Upper lobe of left lung (tissue), 6 donors: ENCODE measurements at places on chromosomes 13 and 19. TPM values are rescaled to one million over a fixed set of nuclear protein-coding genes. Genes with fewer than 3 reads are reported as not detected.

- no peaks in the 10 kb centered on the region for H3K27me3 ChIP-seq
- peaks cover 34% of the 10 kb centered on the region for H3K4me1 ChIP-seq
- peak overlapping the region; percentile 97 for H3K27ac ChIP-seq
These were observed 1.1 kb downstream of the FOXO1 start for GRCh38 chr13:40665126-40666044.

DNA sequence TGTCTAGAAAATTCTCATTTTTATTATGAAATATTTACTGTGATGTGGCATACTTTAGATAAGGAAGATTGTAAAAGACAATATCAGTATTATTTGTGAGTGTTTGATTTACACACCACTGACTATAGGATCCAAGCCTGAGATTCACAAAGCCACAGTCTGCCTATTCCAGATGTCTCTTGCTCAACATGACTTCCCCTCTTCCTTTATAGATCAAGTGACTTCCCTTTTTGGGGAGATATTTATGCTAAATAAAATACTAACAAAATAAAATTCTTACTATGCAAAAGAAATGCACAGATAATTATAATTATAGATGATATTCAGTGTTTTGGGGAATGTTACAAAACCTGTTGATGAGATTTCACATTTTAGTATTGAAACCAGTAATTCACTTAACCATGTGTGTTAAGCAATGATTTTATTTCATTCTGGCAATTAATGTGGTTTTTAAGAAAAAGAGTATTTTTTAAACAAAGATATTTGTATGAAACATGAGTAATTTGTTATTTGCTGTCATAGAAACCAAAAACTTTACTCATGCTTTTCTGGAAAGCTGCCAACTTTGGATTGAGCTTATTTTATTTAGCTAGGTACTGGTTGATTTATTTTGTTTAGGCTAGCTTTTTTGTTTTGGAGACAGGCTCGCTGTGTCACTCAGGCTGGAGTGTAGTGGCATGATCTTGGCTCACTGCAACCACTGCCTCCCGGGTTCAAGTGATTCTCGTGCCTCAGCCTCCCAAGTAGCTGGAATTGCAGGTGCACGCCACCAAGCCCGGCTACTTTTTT lies 13.7 kb upstream of the GPR183 start:
- H3K27ac ChIP-seq, result peak overlapping the region; percentile 38
- DNase-seq, result no peak
- H3K27me3 ChIP-seq, result no peaks in the 10 kb centered on the region
- H3K4me3 ChIP-seq, result no peak overlapping the region

SIGLECL1 gene
- not detected for total RNA-seq

- H3K27me3 ChIP-seq, result no peaks in the 10 kb centered on the region
- no peak overlapping the region for H3K4me3 ChIP-seq
- H3K4me1 ChIP-seq, result no peaks in the 10 kb centered on the region
- no peak overlapping the region for H3K27ac ChIP-seq
- no peak for DNase-seq
- no peaks in the 10 kb centered on the region for H3K36me3 ChIP-seq
These were observed 989.7 kb downstream of the EFNB2 start for GRCh38 chr13:105545811-105546210.

DNA sequence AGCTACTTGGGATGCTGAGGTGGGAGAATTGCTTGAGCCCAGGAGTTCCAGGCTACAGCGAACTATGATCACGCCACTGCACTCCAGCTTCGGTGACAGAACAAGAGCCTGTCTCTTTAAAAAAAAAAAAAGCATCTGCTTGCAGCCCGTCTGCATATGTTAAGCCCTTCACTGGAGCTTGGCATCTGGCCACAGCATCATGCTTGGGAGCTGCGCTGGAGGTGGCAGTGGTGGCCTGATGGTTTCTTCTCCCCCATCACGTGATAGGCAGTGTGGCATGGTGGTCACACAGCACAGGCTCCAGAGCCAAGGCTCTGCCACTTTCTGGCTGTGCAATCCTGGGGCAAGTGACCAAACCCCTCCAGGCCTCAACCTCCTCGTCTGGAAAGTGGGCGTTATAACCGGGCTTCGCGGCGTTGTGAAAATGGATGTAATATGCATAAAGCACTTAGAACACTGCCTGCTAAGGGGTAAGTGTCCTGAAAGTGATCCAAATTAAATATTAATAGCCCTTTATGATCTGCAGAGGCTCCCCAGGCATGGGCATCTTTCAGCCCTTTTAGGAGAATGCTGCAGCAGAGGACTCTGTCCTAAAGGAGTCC lies 24.4 kb downstream of the MARK4 start:
- no peaks in the 10 kb centered on the region for H3K27me3 ChIP-seq
- no peaks in the 10 kb centered on the region for H3K4me1 ChIP-seq
- H3K27ac ChIP-seq, result no peak overlapping the region
- H3K36me3 ChIP-seq, result peaks cover 77% of the 10 kb centered on the region
- H3K4me3 ChIP-seq, result no peak overlapping the region
- no peak for DNase-seq

AMH gene
- total RNA-seq, result 4.4 TPM

CGB2 gene
- not detected for total RNA-seq

DNA sequence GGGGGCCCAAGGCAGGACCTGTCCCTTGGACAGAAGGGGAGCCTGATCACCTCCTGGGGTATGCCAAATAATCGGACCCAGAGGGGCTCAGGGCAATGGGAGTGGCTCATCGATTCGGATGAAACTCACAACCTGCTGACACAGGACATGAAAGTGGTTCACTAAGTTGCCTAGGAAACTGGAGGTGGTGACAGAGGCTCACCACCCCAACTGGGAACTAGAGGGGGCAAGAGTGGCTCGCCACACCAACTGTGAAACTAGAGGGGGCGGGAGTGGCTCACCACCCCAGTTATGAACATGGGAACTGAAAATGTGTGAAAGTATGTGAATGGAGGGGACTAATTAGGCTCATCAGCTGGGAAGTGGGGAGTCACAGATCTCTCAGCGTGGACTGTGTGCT lies 46.3 kb upstream of the ZNF737 start:
- no peaks in the 10 kb centered on the region for H3K27me3 ChIP-seq
- no peak overlapping the region for H3K27ac ChIP-seq
- DNase-seq, result no peak
- H3K4me1 ChIP-seq, result no peaks in the 10 kb centered on the region
- peak overlapping the region; percentile 28 for H3K4me3 ChIP-seq

DNA sequence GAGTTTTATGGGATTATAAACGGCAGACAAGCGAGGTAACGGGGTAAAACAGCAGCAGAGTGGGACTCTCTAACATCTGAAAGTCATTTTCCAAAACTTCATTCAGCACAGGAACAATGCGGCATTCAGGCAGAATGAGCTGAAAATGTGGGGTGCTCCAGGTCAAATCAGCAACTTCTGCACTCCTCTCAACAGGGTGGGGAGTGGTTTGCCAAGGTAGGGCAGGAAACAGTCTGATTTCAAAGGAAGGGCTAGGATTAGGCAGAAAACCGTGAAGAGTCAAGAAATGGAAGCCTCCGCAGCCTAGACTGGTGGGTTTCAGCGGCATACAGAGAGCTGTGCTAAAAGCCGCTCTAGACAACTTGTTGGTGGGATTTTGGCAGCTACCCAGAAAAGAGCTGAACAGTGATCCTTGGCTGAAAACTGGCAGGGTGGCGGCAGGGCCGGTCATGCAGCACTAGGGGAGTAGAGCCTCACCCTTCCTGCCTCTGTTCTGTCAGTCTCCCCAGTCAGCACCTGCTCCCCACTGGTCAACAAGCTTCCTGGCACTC lies 154.2 kb upstream of the KLF12 start:
- H3K36me3 ChIP-seq, result no peaks in the 10 kb centered on the region
- peaks cover 11% of the 10 kb centered on the region for H3K4me1 ChIP-seq
- DNase-seq, result peak; percentile 8

RCBTB1 gene
- 17.2 TPM for total RNA-seq

DNA sequence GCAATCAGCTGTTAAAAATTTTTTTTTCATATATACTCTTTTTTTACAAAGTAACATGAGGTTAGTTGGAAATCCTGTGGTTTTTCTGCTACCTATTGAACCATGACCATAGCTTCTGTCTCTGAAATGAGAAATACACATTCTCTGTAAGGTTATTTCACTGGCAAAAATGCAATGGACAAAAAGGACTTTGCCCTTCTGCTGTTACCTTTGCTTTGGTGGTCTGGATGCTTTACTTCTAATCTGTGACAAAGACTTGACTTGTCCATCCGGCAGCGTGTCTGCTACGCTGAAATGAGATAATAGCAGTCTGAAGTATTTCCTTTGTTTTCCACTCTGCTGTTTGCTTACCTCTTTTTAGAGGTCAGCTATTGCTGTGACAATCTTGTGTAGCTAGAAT lies 412.8 kb downstream of the SLITRK6 start:
- no peak for DNase-seq
- H3K27ac ChIP-seq, result no peak overlapping the region
- no peaks in the 10 kb centered on the region for H3K27me3 ChIP-seq
- no peaks in the 10 kb centered on the region for H3K4me1 ChIP-seq

ZNF763 gene
- 3.9 TPM for total RNA-seq

GRCh38 chr13:82636119-82636518 lies 1246.2 kb downstream of the SLITRK1 start:
- no peak overlapping the region for H3K4me3 ChIP-seq
- H3K4me1 ChIP-seq, result no peaks in the 10 kb centered on the region
- no peaks in the 10 kb centered on the region for H3K27me3 ChIP-seq
- no peak for DNase-seq

DNA sequence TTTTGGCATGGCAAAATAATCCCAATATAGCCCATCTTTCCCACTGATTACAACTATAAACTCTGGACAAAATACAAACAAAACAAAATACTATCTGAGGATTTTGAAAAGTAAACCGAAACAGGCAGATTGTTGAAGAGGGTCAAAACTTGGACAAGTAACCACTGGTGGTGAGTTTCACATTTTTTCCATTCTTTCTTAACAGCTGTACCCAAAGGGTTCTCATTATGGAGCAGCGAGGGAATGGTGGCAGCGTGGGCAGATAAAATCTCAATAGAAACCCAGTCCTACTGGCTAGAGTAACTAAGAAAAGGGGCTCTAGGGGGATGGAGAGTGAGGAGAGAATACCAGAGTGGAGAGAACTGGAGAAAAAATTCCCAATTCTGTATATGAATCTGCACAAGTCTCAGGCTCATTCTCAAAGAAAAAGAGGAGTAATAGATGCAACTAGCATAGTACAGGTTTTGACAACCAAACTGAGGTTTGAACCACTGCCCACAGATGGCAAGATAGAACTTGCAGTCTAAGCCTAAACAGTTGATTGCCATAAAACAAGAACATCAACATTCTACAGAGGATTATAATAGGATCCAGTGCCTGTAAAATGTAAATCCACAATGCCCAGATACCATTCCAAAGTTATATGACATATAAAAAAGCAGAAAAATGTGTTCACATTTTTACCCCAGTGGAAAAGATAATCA lies 284.5 kb downstream of the KCNRG start:
- H3K36me3 ChIP-seq, result no peaks in the 10 kb centered on the region
- no peak for DNase-seq
- H3K27me3 ChIP-seq, result no peaks in the 10 kb centered on the region
- H3K27ac ChIP-seq, result no peak overlapping the region
- H3K4me3 ChIP-seq, result no peak overlapping the region

DNA sequence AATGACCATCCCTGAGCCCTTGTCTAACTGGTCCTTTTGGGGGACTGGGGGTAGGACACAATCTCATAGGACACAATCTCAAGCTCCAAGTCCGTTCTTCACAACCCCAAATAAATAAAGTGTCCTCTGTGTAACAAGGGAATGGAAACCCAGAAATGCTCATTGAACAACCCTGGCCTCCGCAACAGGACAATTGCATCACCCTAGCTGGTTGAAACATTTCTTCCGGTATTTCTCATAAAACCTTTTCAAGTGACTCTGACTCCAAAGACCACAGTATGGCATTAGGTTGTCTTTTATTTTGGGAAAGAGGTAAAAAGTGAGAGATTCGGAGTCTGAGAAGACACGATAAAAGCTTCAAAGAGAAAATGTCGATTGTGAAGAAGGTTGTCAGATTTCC lies 186.6 kb downstream of the ZNF536 start:
- no peaks in the 10 kb centered on the region for H3K27me3 ChIP-seq
- H3K4me3 ChIP-seq, result no peak overlapping the region
- DNase-seq, result no peak
- H3K36me3 ChIP-seq, result no peaks in the 10 kb centered on the region
- H3K4me1 ChIP-seq, result no peaks in the 10 kb centered on the region

DNA sequence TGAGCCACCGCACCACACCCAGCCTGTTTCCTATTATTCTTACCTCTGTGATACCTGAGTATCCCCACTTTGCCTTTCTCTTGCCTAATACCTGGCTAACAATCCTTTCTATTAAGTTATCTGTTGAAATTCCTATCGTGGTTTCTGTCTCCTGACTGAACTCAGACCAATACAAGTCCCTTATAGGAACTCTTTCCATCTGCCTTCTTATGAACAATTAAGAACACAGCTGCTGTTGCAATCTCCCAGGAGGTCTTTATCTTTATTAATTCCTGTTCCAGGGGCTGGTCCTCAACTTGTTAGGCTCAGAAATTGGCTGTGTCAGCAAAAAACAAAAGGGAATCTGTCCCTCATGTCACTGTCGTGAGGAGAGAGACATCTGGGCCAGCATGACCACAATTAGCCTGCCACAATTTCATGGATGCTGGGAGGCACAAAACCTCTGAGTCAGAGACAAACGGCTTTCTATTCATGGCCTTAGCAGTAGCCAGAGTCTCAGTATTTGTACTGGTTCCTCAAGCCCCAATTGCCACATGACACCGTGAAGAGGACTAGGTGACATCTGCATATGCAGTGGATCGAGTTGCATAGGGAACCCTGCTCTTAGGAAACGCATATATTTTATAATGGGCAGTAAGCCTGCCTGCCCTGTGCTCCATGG lies 58.2 kb downstream of the NUFIP1 start:
- H3K36me3 ChIP-seq, result no peaks in the 10 kb centered on the region
- no peak for DNase-seq
- H3K27me3 ChIP-seq, result no peaks in the 10 kb centered on the region
- H3K27ac ChIP-seq, result no peak overlapping the region

- peaks cover 3% of the 10 kb centered on the region for H3K27me3 ChIP-seq
- H3K4me3 ChIP-seq, result no peak overlapping the region
- no peak for DNase-seq
- peaks cover 12% of the 10 kb centered on the region for H3K4me1 ChIP-seq
These were observed 1.8 kb downstream of the DPF1 start for GRCh38 chr19:38221919-38222830.

RNF17 gene
- 0.27 TPM for total RNA-seq

PLK5 gene
- not detected for total RNA-seq

TEX29 gene
- 0.63 TPM for total RNA-seq

GRCh38 chr13:110306960-110307766 lies at the start of the genes COL4A1 and COL4A2:
COL4A1 (minus strand) TSS chr13:110307157; CDS start chr13:110307027, 130 bp downstream.
COL4A2 (plus strand) TSS chr13:110307284; CDS start chr13:110307904, 620 bp downstream.
- DNase-seq, result peak; percentile 94
- no peaks in the 10 kb centered on the region for H3K36me3 ChIP-seq
- peak within 1 kb of the TSS; percentile 93 for H3K27ac ChIP-seq
- H3K4me1 ChIP-seq, result peaks cover 28% of the 10 kb centered on the region
- H3K4me3 ChIP-seq, result peak within 1 kb of the TSS; percentile 69
- peaks cover 7% of the 10 kb centered on the region for H3K27me3 ChIP-seq

PPFIA3 gene
- total RNA-seq, result 7.1 TPM

GRCh38 chr19:48859711-48860572 lies 8.5 kb downstream of the PLEKHA4 start:
- H3K4me1 ChIP-seq, result peaks cover 14% of the 10 kb centered on the region
- peak overlapping the region; percentile 49 for H3K27ac ChIP-seq
- H3K4me3 ChIP-seq, result peak overlapping the region; percentile 37
